Naive B cell (primary cell): ENCODE measurements at places on chromosomes 7 and 10. TPM values are rescaled to one million over a fixed set of nuclear protein-coding genes. Genes with fewer than 3 reads are reported as not detected.

NEBL gene
- polyA plus RNA-seq: not detected

HOGA1 gene
- polyA plus RNA-seq: not detected

RINT1 gene
- polyA plus RNA-seq: 9.0 TPM

GRB10 gene
- polyA plus RNA-seq: not detected

SPRN gene
- polyA plus RNA-seq: 0.47 TPM

SPDYE16 gene
- polyA plus RNA-seq: 0.08 TPM

DNA sequence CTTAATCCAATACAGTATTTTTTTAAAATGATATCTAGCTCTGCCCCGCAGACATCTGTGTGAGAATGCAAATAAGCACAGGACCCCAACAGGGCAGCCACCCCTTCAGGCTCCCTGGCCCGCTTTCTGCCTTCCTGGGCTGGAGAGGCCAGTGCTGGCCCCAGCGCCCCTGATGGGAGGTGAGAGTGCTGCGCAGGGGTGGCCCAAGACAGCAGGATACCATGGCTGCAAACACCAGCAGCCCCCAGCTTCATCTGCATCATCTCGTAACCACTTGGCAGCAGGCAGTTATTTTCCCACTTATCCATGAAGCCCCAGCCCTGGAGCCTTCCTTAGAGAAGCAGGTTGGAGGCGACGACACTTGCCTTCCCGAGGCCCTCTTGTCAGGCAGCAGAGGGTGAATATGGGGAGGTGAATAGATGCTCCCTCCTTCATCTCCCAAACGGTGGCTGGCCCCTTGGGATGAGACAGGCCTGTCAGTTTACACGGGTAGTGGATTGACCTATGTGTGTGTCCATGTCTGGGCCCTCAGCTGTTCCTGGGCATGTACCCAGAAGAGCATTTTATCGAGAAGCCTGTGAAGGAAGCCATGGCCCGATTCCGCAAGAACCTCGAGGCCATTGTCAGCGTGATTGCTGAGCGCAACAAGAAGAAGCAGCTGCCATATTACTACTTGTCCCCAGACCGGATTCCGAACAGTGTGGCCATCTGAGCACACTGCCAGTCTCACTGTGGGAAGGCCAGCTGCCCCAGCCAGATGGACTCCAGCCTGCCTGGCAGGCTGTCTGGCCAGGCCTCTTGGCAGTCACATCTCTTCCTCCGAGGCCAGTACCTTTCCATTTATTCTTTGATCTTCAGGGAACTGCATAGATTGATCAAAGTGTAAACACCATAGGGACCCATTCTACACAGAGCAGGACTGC, 71.2 kb downstream of the ALOX5 start:
- no peak for DNase-seq

DNA sequence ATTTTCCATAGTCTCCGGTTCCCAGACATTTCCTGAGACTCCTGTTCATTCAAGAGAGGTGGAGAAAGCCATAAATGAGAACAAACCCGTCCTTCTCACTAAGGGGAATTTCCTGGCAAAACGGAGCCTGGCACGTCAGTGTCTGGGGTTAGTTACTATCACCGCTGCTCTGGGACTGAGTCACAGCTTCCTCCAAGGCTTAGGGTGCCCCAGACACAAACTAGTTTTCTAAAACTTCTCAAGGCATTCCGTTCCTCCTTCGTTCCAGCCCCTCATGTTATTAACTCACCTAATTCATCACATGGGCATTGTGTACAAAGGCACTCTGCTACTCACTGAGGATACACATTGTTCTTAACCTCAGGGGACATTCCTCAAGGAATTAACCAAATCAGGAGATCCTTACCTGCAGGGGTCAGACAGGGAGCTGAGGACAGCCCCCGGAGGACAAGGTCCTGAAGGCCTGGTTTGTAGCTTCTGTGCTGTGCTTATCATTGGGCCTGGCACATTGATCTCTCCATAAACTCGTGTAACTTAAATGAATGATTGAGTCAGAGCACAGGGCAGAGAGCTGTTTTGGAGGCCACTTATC, 103.0 kb upstream of the KLF6 start:
- DNase-seq: no peak

GRCh38 chr7:47500103-47500563, 81.8 kb downstream of the TNS3 start:
- DNase-seq: no peak

DNA sequence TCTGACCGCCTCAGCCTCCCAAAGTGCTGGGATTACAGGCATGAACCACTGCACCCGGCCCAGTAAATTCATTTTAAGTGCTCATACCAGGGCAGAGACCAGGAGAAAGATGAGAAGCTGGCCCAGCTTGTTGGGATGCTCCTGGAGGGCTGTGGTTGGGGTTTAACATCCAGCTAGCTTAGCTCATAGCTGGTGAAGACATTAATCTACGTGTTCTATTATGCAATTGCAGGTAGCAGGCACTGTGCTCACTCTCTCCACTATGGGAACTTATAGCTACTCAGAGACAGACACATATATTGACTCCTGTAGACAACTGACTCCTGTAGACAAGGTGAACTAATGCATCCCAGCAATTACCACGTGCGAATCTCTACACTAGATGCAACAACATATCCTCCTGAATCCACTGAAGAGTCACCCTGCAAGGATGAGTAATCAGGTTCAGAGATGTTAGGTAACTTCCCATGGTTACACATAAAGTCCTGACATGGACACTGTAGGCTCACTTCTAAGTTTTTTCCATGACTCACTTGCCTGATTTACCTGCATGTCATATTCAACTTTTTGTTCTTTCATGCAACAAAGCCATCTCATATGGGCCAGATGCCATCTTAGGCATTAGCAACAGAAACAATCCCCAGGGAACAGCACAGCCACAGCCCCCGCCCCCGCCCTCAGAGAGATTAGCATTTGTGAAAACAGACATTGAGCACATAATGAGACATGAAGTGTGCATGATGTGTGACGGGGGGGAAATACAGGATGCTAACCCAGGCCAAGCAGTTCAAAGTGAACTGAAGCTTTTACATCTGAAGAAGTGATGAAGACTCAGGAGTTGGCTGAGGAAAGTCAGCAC, 37.2 kb downstream of the ERLIN1 start:
- no peak for DNase-seq

DNA sequence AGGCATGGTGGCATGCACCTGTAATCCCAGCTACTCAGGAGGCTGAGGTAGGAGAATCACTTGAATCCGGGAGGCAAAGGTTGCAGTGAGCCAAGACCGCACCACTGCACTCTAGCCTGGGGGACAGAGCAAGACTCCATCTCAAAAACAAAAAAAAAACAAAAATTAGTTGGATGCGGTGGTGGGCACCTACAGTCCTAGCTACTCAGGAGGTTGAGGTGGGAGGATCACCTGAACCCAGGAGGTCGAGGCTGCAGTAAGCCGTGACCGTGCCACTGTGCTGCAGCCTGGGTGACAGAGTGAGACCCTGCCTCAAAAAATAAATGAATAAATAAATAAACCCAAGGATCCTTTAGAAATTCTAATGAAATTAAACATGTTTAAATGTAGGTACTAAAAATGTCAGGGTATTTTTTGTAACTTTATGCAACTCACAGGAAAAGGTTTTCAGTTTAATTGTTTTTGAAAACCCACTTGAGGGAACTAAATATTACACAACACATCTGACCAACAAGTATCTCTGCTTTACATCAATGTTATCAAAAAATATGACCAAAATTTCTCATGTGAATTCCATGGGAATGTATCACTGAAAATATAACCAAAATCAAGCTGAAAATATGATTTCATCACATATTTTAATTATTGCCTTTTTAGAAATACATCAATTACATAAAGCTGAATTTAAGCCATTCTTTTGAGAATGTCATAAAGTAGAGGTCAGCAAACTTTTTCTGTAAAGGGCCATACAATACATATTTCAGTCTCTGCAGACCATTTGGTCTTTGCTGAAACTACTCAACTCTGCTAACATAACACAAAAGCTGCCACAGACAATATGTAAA, 23.9 kb downstream of the UPF2 start:
- no peak for DNase-seq

DNA sequence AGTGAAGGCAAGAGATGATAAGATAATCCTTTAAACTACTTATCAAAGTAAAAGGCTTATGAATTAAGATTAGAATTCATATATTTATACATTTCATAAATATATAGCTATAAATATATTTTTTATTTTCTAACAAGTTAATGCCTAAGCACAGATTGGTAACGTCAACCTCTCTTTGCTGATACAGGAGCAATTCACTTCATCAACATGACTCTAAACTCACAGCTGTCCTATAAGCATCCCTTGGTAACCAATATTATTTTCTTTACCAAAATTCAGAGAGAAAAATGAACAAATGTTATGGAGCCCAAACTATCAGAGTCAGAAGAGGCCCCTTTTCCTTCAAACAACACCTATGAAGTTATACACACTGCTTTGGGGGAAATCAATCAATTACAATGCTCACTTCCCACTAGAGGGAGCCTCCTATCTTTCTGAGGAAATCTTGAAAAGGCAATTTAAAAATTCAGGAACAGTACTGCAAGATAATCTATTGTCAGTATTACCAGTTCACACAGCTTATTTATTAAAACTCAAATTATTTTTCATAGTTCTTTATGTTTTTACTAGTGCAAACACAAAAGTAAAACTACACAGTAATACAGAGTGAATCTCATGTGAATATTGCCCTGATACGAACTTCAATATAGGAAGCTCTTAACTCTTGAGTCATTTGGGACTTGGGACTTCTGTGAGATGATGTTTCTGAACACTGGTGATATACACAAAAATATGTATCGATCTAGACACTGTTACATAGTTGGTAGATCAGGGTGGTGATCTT, 51.0 kb upstream of the NOBOX start:
- no peak for DNase-seq

DNA sequence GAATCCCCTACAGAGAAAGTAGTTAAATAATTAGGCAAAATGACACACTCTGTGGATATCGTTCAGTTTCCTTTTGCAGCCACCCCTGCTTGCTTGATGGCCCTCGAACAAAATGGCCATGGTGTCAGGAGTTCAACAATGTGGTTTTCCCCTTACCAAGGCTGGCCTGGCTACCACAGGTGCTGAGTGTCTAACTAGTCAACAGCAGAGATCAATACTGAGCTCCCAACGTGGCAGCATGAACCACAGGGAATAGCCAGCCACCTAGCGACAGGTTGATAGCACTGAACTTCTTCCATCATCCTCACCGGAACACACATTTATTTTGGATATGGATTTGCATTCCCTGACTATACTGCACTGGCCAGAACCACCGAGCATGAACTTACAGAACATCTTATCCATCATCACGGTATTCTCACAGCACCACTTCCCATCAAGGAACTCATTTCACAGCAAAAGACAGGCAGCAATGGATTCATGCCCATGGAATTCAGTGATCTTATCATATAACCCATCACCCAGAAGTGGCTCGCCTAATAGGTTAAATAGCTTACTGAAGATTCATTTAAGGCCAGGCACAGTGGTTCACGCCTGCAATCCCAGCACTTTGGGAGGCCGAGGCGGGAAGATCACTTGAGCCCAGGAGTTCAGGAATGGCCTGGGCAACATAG, 6.3 kb downstream of the C10orf67 start:
- DNase-seq: no peak

DNA sequence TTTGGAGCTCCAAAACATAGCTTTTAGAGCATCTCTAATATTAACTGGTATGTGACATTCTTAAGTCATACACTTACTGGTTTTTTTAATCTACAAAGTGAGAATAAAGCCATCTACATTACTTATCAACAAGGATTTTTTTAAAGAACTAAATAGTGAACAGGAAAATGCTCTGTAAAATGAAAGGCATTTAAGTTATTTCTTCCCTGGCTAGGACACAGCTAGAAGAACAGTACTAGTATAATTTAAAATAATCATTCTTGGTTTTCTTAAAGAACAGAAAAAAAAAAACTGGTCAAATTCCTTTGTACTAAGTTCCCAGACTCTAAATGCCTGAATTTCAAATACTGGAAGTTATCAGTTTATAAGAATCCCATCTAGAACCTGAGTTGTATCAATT, 139.5 kb downstream of the SRPK2 start:
- no peak for DNase-seq
